CMK (cell line): ENCODE measurements at places on chromosomes 16 and 17.

DNA sequence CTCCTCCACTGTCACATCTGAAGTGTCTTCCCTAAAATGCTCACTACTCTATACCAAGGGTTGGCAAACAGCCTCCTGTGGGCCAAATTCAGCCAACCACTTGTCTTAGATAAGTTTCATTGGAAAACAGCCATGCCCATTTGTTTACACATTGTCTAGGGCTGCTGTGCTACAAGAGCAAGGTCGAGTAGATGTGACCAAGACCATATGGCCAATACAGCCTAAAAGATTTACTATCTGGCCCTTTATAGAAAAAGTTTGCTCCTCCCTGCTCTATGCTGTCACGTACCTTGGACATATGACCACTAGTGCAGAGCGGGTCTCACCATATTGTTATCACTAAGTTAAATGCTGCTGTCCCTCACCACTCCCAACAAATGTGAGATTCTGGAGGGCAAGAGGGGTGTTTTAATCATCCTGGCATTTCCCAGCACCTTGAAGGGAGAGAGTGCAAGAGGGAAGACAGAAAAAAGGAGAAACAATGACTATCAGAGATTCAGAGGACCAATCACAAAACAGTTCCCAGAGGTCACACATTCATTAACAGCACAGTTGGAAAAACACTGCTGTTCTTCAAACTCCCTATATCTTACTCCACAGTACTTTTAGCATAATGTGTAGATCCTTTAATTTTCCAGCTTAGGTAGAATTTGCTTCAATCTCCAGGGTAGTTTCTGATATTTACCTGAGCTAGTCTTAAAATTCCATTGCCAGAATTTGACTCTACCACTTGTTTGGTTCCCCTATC lies 13.2 kb downstream of the LSM12 start:
- no peak for DNase-seq

GRCh38 chr17:15882777-15883176 lies 62.2 kb upstream of the ADORA2B start:
- no peak for DNase-seq

DNA sequence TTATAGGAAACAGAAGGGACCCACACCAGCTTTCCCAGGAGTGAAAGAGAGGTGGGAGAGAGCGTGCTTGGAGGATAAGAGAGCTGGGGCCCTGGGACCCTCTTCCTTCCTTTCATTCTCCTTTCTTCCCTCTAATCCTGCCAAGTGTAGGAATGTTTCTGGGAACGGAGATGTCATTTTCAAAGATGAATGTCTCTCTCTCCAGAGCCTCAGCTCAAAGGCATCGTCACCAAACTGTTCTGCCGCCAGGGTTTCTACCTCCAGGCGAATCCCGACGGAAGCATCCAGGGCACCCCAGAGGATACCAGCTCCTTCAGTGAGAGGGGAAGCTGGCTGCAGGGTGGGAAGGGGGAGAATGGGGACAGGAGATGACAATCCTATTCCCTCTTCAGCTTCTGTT lies 2.0 kb downstream of the FGF11 start:
- DNase-seq = no peak

DNA sequence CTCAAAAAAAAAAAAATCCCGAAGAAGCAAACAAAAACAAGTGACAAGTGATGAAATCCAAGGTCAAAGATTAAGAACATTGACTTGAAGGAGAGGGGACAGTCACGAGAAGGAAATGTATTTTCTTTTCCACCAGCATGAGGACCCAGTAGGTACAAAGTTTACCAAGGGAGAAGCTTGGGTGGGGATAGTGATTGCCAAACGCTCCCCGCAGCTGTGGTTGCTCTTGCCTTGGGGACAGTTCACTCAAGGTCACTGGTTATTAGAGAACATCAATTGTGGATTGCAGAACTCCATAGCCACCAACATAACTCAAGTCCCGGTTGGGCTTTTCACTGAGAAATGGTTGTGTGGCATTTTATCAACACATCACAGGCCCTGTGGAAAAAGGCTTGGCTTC lies 27.0 kb downstream of the RSL1D1 start:
- DNase-seq = no peak

DNA sequence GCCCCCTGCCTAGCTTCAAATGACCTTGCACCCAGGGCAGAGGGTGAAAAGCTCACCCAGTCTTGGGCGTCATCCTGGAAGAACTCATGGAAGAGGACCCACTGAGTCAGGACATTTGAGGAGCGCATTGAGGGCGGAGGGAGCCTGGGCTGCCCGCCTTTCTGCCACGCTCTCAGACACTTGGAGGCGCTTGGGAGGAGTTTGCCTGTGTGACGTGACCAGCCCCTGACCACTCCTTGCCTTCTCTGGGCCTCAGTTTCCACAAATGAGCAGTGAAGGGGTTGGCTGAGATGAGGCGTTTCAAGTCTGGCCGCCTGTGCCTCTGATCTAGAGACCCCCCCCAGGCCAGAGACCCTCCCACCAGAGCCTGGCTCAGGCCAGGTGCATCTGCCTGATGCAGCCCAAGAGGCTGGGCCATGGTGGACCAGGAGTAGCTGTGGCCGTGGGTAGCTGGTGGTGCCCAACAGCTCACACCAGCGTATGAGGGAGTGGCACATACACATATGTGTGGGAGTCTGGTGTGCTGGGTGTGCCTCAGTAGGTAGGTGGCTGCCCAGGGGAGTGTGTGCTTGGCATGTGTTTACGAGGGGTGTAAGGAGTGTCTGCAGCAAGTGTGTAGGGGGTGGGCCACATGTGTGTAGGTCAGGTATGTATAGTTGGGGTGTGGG lies 80.2 kb upstream of the TOB1 start:
- DNase-seq = no peak

DNA sequence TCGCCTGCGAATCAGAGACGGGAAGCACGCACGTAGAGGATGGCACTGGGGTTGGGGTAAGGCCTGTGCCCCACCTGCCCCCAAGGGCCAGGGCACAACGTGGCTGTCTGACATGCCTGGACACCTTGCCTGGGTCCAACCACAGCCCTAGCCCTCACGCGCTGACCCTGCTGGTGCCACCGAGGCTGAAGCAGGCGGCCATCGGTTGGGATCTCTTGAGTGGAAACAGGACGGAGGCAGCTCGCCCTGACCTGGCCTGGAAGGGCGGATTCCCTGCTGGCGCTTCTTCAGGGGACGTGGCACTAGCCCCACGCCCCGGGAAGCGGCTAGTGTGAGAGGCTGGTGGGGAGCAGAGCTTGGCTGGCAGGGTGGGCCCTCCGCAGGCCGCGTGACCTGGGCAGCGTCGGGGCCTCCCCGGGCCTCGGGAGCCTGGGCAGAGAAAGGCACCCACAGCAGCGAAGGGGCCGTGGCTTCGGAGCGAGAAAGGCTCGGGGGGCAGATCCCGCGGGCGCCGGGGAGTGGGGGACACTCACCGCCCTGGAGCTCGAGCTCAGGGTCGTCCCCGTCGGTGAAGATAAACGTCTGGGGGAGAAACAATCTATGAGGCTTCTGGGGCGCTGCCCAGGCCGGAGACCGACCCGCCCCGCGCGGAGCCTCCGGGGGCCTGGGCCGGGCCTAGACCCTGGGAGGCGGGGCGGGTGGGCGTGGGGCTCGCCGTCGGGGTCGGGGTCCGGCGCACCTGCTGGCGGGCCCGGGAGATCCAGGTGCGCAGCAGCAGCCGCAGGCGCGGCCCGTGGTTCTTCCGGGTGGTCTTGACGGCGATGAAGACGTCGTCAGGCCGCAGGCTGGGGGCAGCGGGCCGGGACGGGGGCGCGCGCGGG lies 610 bp downstream of the RFNG start:
- DNase-seq = no peak

- no peak for DNase-seq
Measured at GRCh38 chr16:58389724-58390123, 2.5 kb upstream of the GINS3 start.

- no peak for DNase-seq
Measured at GRCh38 chr16:88814144-88814502, 2.4 kb upstream of the APRT start.

DNA sequence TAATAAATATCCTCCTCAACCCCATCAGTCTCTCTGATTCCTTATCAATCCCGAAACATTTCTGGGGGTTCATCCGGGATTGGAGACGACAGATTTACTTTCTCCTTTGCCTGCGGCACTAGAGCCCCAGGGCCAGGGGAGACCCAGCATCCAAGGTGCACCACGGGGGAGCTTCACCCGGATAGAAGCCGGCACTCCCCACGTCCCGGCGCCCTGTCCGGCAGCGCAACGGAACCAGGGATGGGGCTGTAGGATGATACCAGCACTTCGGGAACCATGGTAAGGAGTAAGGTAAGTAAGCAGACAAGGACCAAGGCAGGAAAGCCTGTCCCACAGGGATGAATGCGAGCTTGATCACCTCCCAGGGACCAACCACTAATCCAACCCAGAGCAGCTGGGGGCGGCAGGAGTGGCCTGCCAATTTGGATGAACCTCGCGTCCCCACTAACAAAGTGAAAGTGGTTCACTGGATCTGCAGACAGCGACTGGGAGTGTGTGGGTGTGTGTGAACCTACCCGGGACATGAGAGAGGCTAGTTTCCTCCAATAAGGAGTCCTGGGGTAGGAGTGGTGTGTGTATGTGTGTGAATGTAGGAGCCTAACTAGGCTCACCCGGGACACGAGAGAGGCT lies 11.9 kb downstream of the POLR3K start:
- DNase-seq = no peak

DNA sequence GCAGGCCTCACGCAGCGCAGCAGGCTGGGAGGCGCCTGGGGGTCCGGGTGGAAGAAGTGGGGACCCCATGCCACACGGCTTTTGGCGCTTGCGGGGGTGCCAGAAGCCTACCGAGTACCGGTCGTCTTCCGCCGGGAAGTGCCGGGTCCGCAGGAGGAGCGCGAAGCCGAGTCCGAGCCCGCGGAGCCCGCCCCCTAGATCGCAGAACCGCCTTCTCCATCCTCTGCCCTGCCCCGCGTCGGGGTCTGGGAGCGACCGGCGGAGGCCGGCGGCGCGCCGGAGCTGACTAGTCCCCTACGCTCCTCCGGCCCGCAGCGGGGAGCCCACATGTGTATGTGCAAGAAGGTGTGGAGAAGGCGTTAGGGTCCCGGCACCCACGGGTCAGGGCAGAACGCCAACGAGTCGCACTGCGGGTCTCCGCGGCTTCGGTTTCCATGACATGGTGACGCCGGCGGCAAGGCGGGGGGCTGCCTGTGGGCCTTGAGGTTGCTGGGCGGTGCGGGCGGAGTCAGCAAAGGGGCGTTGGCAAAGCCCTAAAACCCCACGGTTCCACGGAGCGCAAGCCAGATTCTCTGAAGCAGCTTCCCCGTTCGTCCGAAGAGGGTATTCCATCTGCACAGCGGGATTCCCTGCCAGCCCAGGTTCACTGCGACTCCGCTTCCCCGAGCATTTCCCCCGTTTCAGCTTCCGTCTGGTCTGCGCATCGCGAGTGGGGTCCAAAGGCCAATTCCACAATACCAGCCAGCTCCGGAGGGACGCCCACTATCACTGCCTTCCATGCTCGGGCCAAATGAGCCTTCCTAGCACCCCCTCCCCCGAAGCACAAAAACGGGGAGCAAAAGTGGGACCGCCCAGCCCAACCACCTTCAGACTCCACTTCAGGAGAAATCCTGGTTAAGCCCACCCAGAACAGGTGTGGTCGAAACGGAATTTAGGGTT lies 2.3 kb upstream of the LHX1 start:
- no peak for DNase-seq

DNA sequence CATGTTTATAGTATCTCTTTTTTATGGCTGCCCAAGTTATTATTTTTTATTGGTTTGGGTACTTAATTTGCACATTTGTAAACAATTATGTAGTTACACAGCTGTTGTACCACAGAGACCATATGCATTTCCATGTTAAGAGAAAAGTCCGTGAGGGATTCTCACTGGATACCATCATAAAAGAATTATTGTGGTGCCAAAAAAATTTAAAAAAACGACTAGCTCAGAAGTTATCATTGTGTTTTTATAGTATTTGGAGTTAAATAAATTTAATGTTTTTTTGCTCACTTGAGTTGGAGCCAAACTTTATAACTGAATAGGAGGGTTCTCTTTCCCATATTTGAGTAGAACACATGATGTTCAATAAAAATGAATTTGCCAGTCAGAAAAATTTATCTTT lies 618.7 kb downstream of the WWOX start:
- no peak for DNase-seq

- no peak for DNase-seq
Measured at GRCh38 chr16:57324749-57325148, 33.8 kb upstream of the CCL22 start.

- DNase-seq = no peak
Measured at GRCh38 chr17:51165680-51166197, 472 bp upstream of the NME2 start.

- no peak for DNase-seq
Measured at GRCh38 chr17:9242983-9243382, 221.7 kb downstream of the NTN1 start.
